CD4-positive, CD25-positive, alpha-beta regulatory T cell (primary cell): ENCODE measurements at places on chromosomes 6 and 20. TPM values are rescaled to one million over a fixed set of nuclear protein-coding genes. Genes with fewer than 3 reads are reported as not detected.

DNA sequence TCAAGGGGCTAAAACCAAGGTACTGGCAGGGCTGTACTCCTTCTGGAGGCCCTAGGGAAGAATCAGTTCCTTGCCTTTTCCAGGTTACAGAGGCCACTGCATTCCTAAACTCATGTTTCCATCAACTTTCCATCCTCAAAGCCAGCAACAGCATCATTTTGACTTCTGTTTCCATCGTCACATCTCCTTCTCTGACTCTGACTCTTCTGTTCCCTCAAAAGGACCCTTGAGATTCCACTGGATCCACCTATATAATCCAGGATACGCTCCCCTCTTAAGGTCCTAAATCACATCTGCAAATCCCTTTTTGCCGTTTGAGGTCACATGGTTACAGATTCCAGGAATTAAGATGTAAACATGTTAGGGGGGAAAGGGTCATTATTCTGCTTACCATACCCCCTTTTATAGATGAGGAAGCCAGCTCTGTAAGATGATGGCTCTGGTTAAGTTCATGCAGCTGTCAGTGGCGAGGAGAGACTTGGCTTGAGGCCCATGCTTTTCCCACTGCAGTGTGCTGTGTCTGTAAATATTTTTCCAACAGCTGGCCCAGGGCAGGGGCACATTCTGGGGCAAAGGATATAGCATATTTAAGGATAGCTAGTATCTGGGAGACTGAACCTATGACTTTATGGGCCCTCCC lies 114.6 kb downstream of the TNFRSF21 start:
- H3K4me3 ChIP-seq, result no peak overlapping the region
- H3K27me3 ChIP-seq, result no peaks in the 10 kb centered on the region
- H3K36me3 ChIP-seq, result no peaks in the 10 kb centered on the region
- H3K4me1 ChIP-seq, result no peaks in the 10 kb centered on the region

GRCh38 chr20:51116765-51117686 lies 94.1 kb upstream of the KCNG1 start:
- no peak overlapping the region for H3K4me3 ChIP-seq
- H3K27ac ChIP-seq, result no peak overlapping the region
- H3K27me3 ChIP-seq, result peaks cover 3% of the 10 kb centered on the region
- no peaks in the 10 kb centered on the region for H3K4me1 ChIP-seq
- no peak for DNase-seq

GRCh38 chr20:13029687-13030375 lies 21.1 kb downstream of the SPTLC3 start:
- no peaks in the 10 kb centered on the region for H3K4me1 ChIP-seq
- no peak overlapping the region for H3K27ac ChIP-seq
- no peaks in the 10 kb centered on the region for H3K27me3 ChIP-seq
- no peak overlapping the region for H3K4me3 ChIP-seq
- DNase-seq, result no peak

The MATN4 gene
- total RNA-seq, result not detected
